ENCODE measurements at places on chromosomes 5 and 9.

GRCh38 chr5:139954022-139954421 is 89.1 kb downstream of the NRG2 start:
- DNase-seq: no peak

- no peak for DNase-seq
Measured at GRCh38 chr5:61860978-61861377, 445.0 kb upstream of the KIF2A start.

- DNase-seq: no peak
Measured at GRCh38 chr5:52731274-52732027, 56.3 kb upstream of the ITGA1 start.

- DNase-seq: no peak
Measured at GRCh38 chr9:113566016-113566711, 102.6 kb downstream of the RGS3 start.

GRCh38 chr9:30504502-30504905 is 1879.9 kb upstream of the ACO1 start:
- no peak for DNase-seq

GRCh38 chr5:38483805-38484398 is 72.5 kb downstream of the LIFR start:
- DNase-seq: no peak

DNA sequence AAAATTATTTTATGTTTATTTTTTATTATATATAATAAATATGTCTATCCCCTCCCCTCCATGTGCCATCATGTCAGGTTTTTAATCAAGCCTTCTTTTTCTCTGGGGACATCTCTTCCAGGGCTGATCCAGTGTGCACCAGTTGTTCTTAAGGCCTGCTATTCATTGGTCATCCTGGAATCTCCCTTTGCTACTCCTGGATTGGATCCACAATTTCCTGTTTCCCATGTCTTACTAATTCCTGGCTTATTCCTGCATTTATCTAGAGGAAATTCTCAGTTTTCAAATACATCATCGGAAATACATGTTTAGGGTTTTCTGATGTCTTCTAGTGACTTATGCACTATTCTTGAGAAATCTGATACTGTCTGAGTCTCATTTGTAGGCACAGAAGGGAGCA is 56.8 kb downstream of the ANGPTL2 start:
- no peak for DNase-seq

GRCh38 chr5:107917983-107918382 is 247.2 kb upstream of the EFNA5 start:
- DNase-seq: no peak

DNA sequence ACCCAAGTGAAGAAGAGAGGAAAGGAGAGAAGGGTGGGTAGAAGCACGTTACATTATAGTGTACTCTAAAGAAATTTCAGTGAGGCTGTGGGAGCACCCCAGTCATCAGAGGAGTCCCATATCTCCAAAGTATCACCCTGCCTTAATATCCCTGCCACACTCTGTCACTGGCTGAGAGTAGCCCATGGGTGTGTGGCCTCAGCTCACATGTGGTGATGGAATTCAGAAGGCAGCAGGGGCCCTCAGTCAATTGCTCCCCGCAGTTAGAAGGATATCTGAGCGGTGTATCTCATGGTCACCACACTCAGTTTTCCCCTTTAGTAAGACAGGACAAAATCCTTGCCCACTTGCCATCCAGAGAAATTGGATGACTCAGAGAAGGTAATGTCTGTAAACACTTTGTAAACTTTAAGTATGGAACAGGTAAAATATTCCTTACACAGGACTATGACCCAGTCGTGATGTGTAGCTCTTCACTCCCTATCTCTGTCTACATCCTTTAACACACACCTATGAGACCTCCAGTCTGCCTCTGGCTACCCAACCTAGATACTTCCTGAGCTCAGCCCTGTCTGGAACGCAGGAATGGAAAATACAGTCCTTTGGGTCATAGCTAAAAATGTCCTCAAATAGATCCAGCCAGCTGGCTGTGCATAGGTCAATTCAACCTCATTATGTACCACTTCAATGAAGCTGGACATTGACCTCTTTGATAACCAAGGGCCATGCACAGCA is 24.3 kb upstream of the PLIN2 start:
- DNase-seq: no peak

DNA sequence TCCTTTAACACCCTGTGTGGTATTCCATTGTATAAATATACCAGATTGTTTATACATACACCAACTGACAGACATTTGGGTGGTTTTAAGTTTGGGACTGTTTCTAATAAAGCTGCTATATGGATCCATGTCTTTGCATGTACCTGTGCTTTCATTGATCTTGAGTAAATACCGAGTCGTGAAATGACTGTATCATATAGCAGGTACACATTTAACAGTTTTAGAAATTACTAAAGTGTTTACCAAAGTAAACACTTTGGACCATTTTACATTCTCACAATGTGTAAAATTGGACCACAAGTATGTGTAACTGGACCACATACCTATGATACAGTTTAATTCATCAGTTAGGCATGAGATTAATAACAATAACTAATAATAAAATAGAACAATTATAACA is 175.2 kb downstream of the FBXL17 start:
- no peak for DNase-seq

GRCh38 chr5:53924392-53924791 is 364.0 kb downstream of the NDUFS4 start:
- DNase-seq: no peak

DNA sequence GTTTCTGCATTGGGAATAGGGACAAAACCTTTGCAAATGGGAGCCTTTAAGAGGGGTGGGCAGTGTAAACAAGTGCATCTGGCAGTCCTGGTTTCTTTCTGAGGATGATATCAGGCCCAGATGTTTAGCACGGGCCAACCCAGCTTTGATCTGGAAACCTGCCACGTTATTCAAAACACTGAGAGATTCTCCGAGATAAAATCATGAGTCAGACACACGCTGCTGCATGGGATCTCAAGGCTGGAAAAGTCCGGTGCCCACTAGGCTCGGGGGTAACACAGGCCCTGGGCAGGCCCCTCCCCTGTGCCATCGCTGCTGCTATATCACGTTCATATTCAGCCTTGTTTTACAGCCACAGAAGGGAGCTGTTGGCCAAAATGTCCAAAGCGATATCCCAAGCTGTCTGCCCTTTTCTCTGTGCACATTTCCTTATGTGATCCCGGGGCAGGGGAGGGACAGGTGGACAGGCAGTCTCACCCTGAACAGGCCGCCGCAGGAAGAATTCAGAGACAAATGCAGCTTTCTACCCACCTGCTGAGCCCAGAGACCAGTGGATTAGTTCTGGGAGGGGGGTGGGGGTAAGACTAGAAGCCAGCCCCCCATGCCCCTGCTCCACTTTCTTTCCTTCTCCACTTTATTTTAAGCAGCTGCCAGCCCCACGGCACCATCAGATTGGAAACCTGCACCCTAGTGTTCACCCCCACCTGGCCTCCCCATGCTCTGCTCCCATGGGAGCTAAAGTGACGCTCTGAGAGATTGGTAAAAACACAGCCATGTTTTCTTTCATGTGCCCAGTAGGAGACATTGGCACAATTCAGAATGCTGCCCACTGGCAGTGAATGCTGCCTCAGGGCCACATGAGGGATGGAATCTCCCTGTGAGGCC is 63.1 kb downstream of the TMOD1 start:
- DNase-seq: no peak

DNA sequence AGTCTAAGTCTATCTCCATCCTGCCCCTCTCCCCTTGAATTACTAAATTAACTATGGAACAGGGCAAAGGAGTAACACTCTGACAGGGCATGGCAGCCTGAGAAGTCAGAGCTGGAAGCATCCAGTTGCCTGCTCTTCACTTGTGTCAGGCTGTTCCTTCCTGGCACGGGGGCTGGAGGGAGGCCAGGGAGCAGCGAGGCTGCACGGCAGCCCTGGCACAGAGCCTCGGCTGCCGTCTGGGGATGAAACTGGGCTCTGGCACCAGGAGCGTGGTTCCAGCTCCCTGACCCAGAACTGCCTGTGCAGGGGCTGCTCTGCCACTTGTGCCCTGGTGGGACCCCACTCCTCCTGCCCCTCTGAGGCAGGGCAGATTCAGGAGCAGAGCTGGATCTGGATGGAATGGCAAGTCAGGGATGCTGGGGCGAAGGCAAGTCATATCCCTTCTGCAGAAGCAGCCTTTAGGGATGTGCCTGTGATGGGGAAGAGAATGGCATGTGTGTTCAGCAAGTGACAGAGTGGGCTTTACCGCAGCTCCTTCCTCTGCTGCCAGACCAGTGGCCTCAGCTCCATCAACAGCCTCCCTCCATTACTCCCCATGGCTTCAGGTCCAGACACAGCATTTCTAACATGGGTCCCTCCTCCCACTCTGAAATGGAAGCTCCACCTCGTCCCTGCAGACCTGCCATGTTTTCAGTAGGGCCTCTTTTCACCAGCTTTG is 42.2 kb upstream of the PDE8B start:
- no peak for DNase-seq

GRCh38 chr9:11269036-11269435 is 656.2 kb upstream of the PTPRD start:
- no peak for DNase-seq

- no peak for DNase-seq
Measured at GRCh38 chr5:15220642-15221173, 279.3 kb upstream of the FBXL7 start.

GRCh38 chr5:16542236-16542635 is 74.6 kb downstream of the RETREG1 start:
- DNase-seq: no peak

- DNase-seq: peak; percentile 68
Measured at GRCh38 chr9:99057665-99058625, 47.0 kb upstream of the TGFBR1 start.

DNA sequence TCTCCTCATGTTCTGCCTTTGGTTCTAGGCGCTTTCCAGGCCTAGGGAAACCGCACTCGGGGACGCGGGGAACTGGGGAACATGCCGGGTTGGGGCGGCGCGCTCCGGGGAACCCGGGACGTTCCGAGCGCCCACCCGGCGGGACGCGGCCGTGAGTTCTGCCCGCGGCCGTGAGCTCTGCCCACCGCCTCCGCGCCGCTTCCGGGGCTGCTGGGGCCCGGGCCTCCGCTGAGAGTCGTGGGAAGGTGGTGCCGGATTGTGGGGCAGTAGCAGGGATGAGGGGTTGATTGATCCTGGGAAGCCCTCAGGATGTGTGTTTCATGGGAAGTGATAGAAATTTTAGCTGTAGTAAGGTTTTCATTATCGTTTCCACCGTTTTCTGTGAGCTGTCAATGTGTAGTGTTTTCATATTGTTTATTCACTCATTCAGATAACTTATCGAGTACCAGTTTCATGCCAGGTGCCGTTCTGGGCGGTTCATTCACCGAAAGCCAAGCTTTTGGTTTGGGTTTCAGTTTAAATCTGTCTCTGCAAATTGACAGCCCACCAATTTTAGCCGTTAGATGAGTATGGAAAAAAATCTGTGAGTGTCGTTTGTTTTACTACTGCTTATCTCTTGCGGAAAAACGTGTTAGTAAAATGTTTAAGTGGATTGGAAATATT is 657 bp downstream of the MTRR start:
- DNase-seq: peak; percentile 53

- DNase-seq: no peak
Measured at GRCh38 chr5:55633574-55634208, 78.4 kb downstream of the SLC38A9 start.

DNA sequence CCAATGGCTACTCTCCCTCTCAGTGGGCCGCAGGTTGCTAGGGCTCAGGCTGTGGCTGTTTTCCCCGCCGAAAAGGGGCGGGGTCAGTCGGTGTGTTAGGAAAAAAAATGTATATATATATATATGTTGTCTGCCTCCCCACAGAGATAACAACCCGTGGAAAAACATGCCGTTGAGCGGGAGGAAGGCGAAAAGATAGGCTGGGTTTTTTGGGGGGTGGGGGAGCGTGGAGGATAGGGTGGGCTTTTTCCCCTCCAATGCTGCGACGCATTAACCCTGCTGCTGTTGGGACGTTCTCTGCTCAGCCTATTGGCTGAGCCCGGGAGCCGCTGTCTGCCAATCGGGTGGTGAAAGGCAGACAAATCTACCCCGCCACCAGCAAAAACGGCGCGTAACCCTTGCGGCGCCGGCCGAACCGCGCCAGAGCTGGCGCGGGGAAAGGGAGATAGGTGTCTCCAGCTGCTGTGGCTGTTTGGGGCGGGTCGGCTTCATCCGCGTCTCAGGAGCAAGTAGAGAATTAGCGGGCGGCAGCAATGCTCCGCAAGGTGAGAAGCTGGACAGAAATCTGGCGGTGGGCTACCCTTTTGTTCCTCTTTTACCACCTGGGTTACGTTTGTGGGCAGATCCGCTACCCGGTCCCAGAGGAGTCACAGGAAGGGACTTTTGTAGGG is at the start of gene PCDHGC4:
PCDHGC4 (plus strand) TSS at position 390 of the 671 bp plus-strand sequence; CDS start at position 534, 144 bp downstream.
- peak; percentile 26 for DNase-seq

DNA sequence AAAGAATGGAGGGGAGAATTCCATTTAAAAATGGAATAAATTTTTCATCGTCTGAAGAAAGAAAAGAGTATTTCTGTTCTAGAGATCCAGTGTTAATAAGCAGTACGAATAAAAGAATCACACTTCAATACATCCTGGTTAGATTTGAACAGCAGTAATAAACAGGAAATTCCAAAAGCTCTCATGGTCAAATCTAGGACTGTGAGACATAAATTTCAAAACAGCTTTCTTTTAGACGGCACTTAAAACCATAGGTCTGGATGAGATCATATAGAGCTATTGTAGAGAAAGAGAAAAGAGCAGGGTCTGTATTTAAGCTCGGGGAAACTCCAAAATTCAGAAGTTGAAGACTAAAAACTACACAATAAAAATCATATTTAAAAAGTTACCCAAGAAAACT is 1006.9 kb upstream of the CTNND2 start:
- no peak for DNase-seq

DNA sequence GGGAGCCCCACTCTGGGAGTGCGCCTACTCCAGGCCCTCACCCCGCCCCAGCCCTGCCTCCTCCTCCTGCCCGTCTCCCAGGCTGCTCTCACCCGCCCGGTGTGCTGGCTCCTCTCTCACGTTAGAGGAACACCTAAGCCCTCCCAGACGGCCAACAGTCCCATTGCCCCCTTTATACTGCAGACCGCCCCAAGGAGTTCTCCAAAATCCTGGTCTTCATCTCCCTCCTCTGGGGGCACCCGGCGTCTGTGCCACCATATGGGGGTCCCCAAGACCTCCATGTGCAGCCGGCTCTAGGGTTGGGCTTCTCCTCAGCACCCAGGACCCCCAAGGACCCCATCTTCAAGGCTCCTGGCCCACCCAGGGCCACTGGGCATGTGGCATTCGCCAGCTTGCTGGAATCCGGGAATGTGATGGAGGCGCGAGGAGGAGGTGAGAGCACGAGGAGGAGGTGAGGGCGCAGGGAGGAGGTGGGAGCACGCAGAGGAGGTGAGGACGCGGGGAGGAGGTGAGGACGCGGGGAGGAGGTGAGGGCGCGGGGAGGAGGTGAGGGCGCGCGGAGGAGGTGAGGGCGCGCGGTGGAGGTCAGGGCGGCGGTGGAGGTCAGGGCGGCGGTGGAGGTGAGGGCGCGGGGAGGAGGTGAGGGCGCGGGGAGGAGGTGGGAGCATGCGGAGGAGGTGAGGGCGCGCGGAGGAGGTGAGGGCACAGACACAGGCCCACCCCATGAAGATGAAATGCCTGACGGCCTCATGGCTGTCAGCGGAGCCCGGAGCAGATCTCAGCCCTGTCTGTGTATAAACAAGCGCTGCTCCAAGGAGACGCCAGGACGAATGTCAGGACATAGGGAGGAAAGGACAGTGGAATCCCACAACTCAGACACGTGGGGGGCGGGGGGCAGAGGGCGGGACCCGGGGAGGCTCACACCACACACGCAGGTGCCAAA is 41.2 kb downstream of the EXD3 start:
- no peak for DNase-seq

- no peak for DNase-seq
Measured at GRCh38 chr9:109963079-109963478, 183.1 kb downstream of the PALM2AKAP2 start.
